ENCODE measurements at places on chromosomes 16 and 17. TPM values are rescaled to one million over a fixed set of nuclear protein-coding genes. Genes with fewer than 3 reads are reported as not detected.

GRB2 gene
- 93.9 TPM for total RNA-seq

DNA sequence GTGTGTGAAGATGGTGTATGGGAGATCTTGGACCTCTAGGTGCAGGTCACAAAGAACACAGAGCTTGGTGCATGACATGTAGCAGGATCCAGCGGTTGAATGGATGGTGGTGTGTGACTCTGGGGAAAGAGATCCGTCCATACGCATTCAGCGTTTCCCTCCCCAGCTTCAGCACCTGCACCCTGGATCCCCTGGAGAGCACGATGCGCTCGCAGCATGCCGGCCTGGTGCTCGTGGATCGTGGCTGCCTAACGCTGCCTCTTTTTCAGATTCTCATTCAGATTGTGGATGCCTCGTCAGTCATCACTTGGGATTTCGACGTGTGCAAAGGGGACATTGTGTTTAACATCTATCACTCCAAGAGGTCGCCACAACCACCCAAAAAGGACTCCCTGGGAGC is 70.9 kb downstream of the SEC14L1 start:
- no peak for DNase-seq

DNA sequence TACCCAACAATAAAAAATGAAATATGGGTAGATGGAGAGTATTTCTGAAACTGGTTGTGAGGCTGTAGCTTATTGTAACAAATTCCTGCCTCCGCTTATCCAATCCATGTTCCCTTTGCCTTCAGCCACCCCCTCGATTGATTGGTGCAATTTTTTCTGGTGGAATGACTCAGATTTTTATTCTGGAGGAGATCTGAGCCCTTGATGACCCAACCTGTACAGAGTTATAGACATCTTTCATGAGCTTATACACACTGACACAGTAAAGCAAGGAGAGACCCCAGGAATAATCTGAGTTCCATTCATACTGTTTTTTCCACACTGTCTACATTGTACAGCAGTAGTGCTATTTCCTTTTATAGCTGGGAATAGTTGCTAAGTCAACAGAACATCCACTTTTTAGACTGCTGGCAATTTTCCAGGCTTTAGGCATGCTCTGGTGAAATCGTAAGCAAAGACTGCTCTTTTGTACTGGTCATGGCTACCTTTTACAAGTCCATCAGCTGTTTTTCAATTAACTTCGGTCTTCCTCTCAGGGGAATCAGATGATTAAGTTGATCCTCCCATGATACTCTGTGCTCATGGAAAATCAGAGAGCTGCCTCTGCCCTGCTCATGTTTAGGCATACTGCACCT is 30.1 kb downstream of the CCL4 start:
- no peak for DNase-seq

GRCh38 chr16:27386674-27387073 is 15.3 kb upstream of the IL21R start:
- DNase-seq = no peak

ABCA3 gene
- 3.2 TPM for total RNA-seq

TBC1D3K gene
- not detected for total RNA-seq

DNA sequence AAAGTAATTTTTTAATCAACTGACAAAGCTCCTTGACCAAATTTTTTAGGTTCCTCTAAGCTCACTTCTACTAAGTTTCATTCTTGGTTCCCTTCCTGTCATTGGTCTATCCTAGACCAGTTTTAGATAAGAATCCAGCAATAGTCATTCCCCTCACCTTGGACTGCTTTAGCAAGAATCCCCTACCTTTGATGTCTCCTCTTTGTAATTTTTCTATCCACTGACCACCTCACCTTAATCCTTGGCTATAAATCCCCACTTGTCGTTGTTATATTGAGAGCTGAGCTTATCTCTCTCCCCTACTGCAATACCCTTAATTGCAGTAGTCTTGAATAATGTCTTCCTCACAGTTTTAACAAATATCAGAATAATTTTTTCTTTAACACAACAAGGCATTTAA is 107.2 kb downstream of the USP32 start:
- DNase-seq = no peak

- no peak for DNase-seq
Measured at GRCh38 chr16:56324406-56324805, 100.9 kb downstream of the AMFR start.

CHST5 gene
- 0.19 TPM for total RNA-seq

HOXB8 gene
- not detected for total RNA-seq

PPY gene
- total RNA-seq = not detected

DNA sequence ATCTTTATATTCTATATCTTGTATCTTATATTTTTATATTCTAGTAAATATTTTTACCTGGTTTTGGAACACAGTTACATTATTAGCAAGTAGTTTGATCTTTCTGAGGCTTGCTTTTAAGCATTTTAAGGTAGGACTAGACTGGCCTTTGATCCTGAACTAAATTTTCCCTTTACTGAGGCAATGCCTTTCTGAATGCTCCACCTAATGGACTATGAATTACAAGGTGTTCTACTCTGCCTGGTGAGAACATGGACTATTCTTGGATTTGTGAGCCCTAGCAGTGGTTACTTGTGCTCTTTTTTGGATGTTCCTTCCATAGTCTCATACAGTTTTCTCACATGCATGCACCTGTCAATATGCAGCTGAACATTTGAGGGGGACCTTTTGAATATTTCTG is 32.5 kb upstream of the SMIM36 start:
- DNase-seq = no peak

GRCh38 chr16:588639-588888 is 1.3 kb upstream of the RAB40C start:
- no peak for DNase-seq

DNA sequence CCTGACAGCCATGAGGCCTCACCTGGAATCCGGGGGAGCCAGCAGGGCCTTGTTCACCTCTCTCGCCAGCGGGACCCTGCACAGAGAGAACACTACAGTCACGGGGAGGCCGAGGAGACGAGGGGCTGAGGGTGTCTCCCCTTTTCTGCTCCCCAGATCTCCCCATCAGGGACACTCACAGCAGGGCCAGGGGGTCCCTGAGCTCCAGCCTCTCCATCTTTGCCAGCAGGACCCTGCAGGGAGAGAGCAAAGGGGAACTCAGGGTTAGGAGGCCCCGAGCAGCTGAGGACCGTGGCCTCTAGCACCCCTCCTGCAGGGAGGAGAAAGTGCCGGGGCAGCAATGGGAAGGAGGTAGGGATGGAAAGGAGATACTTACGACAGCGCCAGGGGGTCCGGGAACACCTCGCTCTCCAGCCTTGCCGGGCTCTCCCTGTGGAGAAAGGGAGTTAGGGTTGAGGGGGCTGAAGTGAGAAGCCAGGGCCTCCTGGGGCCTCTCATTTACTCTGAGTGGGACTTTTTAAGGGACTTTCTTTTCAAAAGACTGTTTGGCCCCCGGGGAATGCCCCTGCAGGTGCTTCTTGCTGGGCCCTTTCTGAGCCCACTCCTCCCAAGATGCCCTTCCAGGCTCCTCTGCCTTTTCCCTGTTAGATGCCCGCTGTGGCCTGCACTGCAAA is 8.7 kb downstream of the COL1A1 start:
- no peak for DNase-seq

GRAPL gene
- total RNA-seq = not detected

- DNase-seq = no peak
Measured at GRCh38 chr17:45087504-45087975, 26.4 kb downstream of the NMT1 start.

DNA sequence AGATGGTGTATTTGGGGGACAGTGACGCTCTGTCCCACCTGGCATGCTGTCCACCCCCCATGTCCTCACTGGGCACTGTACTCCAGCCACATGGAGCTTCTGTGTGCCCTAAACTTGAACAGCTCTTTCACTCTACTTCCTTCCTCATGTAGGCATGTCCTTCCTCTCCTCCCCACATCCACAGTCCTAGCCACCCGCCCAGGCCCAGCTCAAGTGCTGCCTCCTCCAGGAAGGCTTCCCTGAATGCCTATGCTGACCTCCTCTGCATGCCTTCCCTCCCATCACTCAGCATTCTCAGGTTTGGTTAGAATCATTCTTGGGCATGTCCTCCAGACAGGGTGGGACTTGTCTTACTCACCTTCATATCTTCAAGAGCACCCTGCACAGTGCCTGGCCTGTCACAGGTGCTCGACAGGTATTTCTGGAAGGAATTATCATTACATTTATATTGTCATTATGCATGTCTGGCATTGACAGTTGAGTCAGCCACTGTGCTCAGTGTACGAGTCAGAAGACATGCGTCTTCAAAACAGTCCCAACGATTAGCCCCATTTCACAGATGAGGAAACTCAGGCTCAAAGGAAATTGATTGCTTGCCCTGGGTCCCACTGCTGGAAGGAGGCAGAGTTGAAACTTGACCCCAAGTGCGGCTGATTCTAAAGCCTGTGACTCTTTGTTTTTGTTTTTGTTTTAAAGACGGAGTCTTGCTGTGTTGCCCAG is 42.1 kb upstream of the TOB1 start:
- DNase-seq = no peak

DNA sequence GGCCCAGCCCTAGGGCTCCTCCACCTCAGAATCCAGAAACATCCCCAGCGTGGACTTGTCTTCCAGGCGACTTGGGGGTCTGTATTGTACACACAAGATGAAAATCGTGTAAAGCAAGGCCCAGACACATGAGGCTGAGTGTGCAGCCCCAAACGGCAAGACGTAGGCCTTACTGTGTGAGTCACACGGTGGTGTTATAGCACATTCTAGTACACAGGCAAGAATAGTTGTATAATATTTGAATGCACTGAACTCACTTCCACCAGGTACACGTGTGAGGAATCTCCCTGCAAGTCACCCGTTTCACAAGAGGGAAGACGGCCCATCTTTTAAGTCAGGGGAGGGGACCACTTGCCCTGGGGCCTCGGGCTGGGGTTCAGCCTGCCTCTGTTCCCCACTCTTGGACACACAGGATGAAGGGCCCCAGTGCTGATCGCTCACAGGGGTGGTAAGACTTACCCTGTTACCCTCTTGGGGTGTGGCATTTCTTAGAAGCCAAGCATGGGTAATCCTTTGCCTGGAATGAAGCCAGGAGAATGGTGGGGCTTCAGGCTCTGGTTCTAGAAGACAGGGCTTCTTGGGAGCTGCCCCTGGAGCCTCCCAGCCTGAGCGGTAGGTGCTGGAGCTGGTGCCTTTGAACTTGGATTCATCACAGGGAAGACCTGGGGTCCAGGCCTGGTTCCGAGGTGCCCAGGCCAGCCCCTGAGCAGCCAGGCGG is 71.3 kb downstream of the SREBF1 start:
- DNase-seq = no peak

GRCh38 chr16:26857371-26857770 is 209.4 kb upstream of the C16orf82 start:
- no peak for DNase-seq

MT4 gene
- total RNA-seq = not detected

GRCh38 chr17:32259586-32259985 is 6.0 kb upstream of the RHBDL3 start:
- DNase-seq = no peak

GRAP gene
- 4.2 TPM for total RNA-seq

DNA sequence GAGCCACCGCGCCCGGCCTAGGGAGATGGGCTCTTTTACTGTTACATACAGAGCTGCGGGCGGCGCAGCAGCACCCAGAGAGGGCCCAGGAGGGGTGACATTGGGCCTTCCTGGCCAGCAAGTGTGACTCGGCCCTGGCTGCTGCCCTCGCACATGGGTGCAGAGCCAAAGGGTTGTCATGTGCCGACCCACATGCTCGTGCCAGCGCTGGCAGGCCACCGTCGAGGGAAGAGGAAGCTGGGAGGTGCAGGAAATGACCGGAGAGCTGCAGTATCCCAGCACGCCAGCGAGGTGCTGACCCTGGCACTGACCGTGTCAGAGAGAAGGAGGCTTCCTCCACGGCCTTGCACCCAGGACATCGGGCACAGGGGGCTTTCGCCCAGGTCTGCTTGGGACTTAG is 8.0 kb downstream of the ENDOV start:
- no peak for DNase-seq

CSF3 gene
- total RNA-seq = not detected

DNA sequence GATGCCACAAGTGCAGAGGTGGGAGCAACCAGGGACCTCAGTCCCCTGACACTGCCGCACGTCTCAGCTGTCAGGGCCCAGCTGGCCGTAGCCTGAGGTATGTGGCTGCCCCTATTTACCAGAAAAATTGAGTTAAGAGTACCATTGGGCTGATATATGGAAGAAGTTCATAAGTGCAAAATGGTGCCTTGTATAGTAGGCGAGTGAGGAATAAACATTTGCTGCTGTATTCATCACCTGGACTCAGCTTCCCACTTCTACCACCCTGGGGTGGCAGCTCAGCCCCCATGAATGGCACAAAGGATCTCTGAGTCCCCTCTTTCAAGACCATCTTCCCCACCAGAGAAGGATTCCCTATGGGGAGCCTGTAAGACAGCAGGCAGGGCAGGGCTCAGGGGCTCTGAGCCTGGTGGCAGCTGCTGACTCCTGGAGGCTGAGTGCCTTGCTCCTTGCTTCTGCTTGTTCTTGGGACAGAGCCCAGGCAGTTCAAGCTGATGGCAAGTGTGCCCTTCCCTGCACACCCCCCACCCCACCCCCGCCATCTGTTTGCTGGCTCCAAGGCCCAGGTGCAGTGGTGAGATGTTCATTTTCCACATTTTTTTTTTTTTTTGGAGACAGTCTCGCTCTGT is 29.0 kb downstream of the TRPV2 start:
- no peak for DNase-seq

AARS1 gene
- total RNA-seq = 30.3 TPM

ACAP1 gene
- 3.2 TPM for total RNA-seq

PCTP gene
- total RNA-seq = 12.4 TPM

- DNase-seq = no peak
Measured at GRCh38 chr16:62700426-62701294, 664.4 kb upstream of the CDH8 start.

DNA sequence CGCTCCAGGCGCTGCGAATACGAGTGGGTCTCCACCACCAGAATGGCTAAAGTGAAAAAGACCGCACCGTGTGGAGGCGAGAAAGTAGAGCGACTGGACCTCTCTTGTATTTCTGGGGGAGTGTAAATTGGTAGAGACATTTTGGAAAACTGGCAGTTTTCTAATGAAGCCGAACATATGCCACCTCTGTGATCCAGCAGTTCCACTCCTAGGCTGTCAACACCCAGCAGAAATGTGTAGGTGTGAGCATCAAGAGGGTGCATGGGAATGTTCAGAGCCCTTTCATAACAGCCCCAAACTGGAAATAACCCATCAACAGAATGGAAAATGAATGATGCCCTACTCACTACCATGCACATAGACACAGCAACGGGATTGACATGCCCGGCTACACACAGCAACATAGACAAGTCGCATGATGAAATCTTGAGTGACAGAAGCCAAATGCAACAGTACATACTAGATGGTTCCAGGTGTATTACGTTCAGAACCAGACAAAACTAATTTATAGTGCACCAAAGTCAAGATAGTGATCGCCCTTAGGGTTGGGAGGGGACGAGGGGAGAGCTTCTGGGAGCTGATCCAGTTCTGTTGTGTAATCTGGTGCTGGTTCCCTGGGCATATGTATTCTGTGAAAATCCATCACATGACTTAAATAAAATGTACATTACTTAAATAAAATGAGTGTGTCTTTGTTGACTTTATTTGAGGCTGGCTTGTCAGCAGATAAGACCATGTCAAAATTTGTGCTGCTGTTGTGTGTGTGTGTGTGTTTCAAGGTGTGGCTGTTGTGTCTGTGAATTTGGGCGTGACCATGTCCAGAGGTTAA is 877 bp upstream of the BCL7C start:
- DNase-seq = no peak

- DNase-seq = no peak
Measured at GRCh38 chr16:56272583-56272894, 81.2 kb downstream of the GNAO1 start.
